ENCODE measurements at places on chromosomes 2 and 18.

- no peak for DNase-seq
These were observed 99.5 kb downstream of the MAPK4 start for GRCh38 chr18:50659091-50660003.

DNA sequence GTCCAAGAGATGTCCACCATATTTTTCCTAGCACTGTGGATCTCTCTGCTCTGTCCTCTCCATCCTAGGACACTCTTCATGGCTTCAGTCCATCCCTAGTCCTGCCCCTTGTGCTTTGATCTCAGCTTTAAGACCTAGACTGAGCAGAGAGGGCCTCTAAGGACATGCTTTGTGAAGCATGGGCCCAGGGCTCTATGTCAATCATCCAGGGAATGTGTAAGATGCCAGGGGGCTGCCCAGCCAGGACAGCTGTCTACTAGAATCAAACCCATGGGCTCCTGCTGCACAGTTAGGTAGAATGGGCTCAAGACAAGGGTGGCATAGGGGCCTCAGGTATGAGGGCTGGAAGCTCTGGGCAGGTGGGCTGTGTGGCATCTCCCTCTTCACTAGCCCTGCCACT lies 24.9 kb downstream of the TET3 start:
- DNase-seq, result peak; percentile 48

DNA sequence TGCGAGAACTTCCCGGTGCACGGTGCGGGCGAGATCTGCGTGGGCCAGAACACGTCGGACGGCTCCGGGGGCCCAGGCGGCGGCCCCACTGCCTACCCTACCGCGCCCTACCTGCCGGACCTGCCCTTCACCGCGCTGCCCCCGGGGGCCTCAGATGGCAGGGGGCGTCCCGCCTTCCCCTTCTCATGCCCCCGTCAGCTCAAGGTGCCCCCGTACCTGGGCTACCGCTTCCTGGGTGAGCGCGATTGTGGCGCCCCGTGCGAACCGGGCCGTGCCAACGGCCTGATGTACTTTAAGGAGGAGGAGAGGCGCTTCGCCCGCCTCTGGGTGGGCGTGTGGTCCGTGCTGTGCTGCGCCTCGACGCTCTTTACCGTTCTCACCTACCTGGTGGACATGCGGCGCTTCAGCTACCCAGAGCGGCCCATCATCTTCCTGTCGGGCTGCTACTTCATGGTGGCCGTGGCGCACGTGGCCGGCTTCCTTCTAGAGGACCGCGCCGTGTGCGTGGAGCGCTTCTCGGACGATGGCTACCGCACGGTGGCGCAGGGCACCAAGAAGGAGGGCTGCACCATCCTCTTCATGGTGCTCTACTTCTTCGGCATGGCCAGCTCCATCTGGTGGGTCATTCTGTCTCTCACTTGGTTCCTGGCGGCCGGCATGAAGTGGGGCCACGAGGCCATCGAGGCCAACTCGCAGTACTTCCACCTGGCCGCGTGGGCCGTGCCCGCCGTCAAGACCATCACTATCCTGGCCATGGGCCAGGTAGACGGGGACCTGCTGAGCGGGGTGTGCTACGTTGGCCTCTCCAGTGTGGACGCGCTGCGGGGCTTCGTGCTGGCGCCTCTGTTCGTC lies 1.7 kb downstream of the FZD7 start:
- DNase-seq, result peak; percentile 89

DNA sequence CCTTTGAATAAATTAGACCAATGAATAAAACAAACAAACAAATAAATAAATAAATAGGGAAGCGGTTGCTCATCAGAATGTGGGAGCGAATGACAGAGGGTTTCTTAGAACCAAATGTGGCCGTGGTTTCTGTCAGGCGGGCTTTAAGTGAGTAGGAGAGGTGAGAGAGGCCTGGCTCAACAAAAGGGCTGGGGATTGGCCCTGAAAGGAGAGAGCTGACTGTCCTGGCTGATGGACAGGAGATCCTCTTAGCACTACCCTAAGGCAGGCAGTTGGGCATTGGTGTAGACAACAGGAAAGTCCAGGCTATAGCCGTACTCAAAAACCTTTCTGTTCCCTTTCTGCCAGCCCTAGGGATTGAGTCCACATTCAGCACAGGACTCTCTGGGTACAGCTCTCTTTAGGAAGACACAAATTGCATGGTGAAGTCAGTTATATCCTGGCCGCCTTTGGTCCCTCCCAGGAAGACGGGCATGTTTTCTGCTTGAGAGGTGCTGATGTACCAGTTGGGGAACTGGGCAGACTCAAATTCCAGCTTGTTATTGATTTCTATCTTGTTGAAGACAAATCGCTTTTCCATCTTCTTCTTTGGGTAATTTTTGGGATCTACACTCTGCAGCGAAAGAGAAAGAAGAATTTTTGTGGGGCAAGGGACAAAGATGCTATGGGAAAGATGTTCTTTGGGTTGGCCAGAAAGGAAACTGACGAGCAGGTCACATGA lies 6.5 kb downstream of the IL1B start:
- DNase-seq, result no peak

DNA sequence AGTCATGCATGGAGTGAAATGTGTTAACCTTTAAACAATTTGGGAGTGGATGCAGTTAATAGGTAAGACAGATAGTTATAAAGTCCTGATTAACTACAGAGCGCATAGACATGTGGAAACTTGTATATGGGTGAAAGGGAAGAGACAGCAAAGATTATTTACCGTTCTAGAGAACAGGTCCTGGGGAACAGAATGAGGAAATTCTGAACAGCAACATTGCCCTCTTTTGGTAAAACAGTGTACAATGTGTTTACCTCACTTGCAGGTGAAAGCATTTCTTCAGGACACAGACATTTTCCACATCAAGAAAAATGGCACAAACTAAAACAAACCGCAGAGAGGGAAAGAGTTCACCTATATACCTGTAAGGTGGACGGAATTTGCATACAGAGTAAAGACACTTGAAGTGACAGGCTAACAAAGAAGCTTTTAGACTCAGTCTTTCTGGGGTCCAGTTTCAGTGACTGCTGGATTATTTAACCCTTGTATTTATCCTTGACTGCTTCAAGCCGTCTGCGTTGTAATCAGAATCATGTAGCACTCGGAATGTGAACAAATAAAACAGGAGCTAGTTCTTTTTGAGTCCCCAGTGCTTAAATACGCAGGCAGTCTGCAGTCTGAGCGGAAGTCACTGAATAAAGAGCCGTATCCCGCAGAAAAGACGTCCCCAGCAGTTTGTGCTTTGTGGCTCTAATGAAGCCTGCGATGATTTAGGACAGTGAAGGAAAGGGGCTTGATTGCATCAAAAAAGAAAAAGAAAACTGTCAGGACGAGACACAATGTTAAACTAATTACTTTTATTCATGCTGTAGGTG lies 364.8 kb upstream of the GALNT5 start:
- DNase-seq, result no peak

GRCh38 chr2:111697560-111697959 lies 186.4 kb downstream of the ANAPC1 start:
- no peak for DNase-seq

DNA sequence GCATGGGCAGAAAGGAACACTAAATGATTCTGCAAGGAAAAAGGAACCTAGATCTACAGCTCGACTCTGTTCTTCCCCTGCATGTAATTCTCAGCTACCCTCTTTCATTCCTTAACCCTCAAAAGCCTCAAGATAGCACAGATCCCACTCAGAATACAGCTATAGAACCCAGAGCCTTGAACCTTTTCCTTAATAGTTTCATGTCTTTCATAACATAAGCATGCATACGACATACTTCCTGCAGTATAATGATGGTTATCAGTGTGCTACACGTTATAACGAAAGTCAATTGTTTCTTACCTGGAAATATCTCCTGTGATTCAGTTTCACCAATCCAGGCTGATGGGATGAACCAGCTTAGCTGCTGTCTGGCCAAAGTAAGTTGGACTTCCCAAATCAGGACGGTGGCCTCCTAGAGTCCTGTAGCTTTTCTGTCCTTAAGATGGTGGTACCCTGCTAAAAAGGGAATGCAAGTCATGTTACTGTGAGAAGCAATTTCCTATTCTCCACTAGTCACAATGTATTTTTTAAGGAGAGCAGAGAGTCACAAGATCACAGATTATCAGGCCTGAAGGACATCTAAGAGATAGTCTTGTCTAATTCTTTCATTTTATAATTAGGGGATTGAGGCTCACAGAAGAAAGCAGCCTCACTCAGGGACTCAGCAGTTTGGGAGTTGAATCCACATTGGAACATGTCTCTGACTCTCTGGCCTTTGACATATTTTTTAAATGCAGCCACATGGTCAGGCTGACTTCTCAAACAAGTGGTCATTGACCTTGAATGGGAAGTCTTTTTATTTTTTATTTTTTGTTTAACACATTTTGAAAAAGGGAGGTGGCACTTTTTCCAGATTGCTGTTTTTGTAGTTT lies 41.8 kb downstream of the CYRIA start:
- DNase-seq, result no peak

- DNase-seq, result peak; percentile 40
These were observed 165.0 kb upstream of the ARL4C start for GRCh38 chr2:234661849-234662248.

- DNase-seq, result peak; percentile 59
These were observed 87.8 kb downstream of the LYPD1 start for GRCh38 chr2:132581991-132582738.

DNA sequence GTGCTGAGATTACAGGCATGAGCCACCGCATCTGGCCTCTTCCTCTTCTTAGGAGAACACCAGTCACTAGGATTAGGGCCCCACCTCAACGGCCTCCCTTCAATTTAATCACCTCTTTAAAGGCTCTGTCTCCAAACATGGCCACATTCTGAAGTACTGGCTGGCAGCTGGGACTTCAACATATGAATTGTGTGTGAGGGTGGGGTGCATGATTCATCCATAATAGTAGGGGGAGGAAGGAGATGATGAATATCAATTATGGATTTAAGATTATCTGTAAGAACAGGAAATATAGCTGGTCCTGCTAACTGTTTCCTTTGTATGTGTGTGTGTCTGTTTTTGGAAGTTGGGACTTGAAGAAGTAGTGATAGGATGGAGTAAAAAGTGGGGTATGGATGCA lies 14.7 kb upstream of the EPG5 start:
- no peak for DNase-seq

DNA sequence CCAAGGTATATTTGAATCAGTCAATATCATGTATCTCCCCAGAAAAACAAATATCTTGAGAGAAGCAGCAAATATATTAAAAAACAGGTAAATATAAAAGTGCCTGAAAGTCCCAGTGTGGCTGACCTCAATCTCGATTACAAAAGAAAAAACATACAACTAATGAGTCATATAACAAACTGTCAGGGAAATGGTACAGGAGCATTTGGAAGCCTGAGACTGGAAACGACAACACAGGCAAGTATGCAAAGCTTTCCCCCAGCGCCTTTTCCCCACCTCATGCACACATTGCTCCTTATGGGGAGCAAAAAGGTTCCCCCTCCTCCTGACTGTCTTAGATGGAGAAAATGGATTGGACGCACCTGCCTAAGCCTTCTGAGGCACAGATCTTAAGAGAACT lies 230.7 kb downstream of the TMX3 start:
- DNase-seq, result no peak

DNA sequence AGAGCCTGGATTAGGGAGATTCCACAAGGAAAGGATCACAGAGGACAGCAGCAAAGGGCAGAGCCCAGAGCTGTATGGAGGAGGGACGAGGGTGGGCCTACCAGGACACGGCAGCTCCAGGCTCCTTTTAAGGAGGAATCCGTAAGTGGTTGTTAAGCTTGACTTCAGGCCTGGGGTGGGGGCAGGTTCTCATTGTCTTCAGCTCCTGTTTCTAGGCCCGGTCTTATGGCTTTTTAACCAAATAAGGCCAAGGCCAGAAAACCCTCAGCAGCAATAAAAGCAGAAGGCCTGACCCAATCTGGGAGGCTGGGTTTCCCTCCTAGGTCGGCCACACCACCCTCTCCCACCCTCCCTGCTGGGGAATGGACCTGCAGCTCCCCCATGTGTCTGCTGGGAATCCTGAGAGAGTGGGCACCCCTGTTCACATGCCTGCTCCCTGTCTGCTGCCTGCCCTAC lies 111.2 kb downstream of the PLB1 start:
- DNase-seq, result no peak

- peak; percentile 62 for DNase-seq
These were observed 7.4 kb upstream of the MOB1A start for GRCh38 chr2:74186038-74186437.
